ENCODE measurements at places on chromosomes 4 and X.
A peak's percentile ranks its signal among the peaks of the same experiment; 100 is the strongest.

- no peak for DNase-seq
Measured at GRCh38 chr4:40984051-40984450, 230.3 kb downstream of the APBB2 start.

DNA sequence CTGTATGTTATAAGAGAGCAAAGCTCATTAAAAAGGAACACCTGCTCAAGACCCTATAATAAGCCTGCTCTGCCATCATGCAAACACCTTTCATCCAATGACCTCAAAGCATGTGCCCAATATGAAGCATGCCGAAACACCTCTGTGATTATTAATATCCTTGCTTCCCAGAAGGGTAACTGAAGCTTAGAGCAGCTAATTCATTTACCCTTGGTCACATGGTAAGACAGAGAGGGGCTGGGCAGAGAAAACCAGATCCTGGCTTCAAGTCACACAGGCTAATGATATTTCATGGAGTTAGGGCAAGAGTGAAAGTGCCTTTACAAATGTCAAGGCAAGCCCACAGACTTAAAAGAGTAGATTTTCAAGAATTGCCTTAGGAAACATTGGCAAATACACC lies 5.6 kb downstream of the AMOT start:
- no peak for DNase-seq

DNA sequence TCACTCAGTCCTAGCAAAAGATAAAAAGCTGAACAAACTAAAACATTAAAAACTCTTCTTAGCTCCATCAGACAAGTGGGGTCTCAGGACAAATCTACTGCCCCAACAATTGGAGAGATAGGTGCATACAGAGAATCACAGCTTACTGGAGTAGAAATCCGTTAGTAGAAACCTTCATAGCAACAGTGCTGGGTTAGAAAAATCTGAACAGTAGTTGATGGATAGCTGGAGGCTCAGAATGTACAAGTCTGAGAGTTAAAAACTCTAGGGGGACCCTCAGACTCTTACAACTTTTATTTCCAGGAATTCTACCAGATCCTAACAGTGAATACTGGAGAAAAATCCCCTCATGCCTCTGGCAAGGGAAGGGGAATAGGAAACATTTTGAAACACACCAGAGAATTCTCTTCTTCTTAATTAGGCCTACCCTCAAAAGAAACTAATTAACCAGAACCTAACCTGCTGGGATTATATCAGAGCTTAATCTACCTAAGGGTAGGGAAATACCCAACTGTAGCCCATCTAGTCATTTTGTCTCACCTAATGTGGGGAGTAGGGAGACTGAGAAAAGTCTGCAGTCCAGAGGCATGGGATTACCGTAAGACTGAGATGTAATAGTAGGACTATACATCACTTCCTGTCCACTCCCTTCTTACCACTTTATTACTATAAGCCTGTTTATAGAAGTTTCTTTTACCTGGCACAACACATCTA lies 165.0 kb upstream of the CTSO start:
- DNase-seq, result no peak

- peak; percentile 60 for DNase-seq
Measured at GRCh38 chr4:152100379-152101201, 339.8 kb upstream of the GATB start.

DNA sequence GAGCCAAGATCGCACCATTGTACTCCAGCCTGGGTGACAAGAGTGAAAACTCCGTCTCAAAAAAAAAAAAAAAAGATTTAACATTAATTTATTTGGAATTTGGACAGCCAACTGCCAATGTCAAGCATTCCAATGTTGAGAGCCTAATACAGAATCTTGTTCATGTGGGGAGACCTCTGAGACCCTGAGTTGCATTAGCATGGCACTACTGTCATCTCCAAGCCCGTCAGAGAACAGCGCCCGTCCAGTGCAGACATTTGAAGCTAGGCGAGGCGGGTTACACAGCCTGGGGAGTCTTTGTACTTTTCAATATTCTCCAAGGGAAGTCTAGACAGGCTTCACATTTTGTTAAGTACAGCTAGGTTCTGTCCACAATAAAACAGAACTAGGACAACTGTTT lies 126.7 kb downstream of the CHRNA9 start:
- DNase-seq, result no peak

DNA sequence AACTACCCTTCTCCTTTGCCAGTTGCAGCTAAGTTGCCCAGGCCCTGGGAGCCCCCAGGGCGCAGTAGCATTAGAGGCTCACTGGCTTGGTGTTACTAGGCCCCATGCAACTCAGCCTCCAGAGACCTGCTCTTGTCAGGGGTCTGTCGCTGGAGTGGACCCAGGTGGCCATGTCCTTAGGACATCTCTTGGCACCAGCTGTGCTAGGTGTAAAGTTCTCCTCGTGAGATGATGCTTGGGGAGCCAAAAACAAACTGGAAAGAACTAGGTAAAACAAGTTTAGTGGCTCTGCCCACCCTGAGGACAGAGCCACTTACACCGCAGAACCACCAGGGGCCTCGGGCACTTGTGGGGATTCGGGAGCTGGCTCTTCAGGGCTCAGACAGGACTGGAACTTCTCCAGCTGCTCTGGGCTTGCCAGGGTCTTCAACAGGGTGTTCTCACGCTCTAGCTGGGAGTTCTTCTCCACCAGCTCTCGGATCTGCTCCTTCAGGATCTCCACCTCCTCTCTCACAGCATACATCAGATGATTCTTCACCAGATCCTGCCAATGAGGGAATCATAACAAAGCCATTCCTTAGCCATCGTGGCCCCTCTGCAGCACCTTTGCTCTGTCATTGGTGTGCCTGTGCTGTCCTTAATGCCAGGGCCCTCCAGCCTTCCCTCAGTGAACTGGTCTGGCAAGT lies 61.2 kb downstream of the TSC22D3 start:
- DNase-seq, result no peak

GRCh38 chr4:158042591-158043030 lies 130.2 kb downstream of the GASK1B start:
- DNase-seq, result no peak

DNA sequence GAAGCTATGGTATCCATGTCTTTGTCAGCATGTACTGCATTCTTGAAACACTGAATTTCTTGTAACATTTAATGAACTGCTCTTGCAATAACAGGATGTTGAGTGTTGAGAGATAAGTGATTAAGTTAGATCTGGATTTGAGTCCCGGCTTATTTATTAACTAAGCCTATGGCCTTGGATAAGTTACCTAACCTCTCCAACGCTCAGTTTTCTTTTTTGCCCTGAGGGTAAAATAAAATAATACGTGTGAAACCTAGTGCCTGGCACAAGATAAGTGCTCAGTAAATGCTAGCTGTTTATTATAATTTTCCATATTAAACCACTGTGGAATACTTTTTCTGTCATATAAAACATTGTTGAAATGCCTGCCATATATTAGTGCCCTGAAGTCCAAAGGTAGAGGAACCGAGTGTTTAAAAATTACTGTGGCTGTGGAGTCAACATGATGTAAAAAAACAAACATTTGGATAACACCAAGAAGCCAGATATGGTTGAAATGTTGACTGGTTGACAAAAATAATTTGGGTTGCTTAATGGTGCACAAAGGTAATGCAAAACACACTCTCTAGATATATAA lies 58.6 kb upstream of the ALB start:
- DNase-seq, result no peak

- no peak for DNase-seq
Measured at GRCh38 chr4:137946453-137947174, 295.5 kb downstream of the SLC7A11 start.

DNA sequence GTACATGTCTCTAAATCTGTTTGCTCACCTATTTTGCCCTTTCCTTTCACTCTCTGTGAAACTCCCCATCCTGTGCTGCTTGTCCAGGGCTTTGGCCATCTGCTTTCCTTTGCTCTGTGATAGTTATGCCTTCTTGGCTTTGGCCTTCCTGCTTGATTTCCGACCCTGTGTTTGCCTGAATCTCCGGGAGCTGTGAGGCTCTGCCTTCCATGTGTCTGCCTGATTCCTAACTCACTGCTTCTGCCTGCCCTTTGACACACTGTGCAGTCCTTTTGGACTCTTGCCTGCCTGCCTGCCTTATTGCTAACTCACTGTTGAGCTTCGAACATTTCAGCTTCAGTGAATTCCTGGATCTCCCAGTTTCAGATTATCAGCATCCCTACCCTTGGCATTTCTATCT lies 143.1 kb downstream of the C4orf33 start:
- no peak for DNase-seq

- no peak for DNase-seq
Measured at GRCh38 chr4:159979351-159979750, 876.5 kb downstream of the RAPGEF2 start.

DNA sequence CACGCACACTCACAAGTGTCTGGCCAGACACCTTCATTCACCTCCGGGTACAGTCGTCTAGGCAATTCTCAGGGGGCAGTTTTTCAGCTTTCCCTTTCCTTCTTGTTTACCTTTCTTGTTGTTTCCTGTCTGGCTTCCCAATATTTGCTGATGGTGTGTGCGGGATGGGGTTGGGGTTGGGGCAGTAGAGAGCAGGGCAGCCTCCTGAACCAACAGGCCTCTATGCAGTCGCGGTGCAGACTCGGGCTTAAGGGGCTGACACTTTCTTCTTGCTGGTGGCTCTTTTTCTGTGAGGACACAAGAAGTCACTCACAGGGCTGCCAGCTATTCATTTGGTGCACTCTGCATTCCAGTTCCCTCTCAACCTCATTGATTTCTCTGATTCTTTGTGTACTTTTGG lies 56.4 kb downstream of the NBDY start:
- no peak for DNase-seq

DNA sequence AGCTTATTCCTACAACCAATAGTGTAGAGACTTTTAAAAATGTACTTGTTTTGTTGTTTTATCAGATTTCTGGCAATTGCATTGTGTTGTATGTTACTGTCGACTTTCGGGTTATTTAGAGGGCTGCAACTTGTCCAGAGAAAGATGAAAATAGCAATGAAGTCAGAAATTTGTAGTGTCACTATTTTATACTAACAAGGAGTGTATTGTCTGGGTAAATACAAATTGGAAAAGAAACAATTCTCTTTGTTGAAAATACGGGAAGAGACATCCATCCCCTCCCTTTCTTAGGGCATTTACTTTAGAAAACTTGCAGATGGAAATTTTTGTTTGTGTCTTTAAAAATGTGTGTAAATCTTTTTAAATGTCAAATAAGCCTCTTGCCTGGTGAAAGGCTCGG lies 792.0 kb downstream of the PCDH18 start:
- DNase-seq, result no peak

GRCh38 chr4:85393201-85393600 lies 81.7 kb upstream of the ARHGAP24 start:
- DNase-seq, result no peak

- DNase-seq, result no peak
Measured at GRCh38 chr4:1411436-1412375, 5.5 kb upstream of the NKX1-1 start.

DNA sequence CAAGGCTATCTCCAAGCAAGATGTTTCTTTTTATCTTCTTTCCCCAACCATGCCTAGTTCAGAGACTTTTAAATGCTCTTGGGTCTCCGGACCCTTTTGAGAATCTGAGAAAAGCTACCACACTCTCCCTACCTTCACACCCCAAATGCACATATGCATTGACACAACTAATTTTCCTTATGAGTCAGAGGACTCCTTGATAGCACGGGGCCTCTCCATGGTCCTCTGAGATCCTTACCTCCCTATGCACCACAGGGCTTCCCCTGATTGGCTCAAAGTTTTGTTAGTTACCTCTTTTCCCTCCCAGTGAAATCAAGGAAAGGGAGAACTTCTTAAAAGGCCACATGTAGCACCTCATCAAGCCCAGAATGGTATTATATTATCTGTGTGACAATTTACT lies 86.8 kb upstream of the ATP6AP2 start:
- no peak for DNase-seq

All from activated T-cell treated with anti-CD3 and anti-CD28 coated beads for 1 hour (primary cell).